ENCODE measurements at places on chromosomes 5 and 9.

GRCh38 chr5:91379246-91379913, 3.7 kb downstream of the ARRDC3 start:
- no peak for DNase-seq

DNA sequence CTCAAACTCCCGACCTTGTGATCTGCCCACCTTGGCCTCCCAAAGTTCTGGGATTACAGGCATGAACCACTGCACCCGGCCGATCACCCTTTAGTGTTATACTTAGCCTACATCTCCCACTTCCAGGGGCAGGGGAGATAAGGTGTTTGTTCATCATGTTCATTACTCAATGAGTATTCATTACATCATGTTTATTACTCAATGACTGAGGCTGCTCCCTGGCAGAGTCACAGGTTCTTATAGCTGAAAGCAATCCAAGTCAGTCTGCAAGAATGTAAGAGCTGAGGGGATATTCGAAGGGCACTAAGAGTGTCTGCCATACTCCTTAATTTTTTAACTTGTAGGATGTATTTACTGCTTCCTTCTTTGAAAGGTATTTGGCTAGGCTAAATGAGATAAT, 214.2 kb downstream of the SPATA31D1 start:
- DNase-seq = no peak

GRCh38 chr5:95591490-95591901, 28.4 kb upstream of the GPR150 start:
- no peak for DNase-seq

- no peak for DNase-seq
Measured at GRCh38 chr5:32369542-32370155, 56.9 kb upstream of the MTMR12 start.

GRCh38 chr5:86374611-86375010, 243.1 kb upstream of the COX7C start:
- DNase-seq = no peak

All from NCI-H1436 treated with DMSO at 0.1 percent for 48 hours (cell line).